ENCODE measurements at places on chromosomes 16 and 17.

- DNase-seq: no peak
These were observed 898 bp downstream of the SNAI3 start for GRCh38 chr16:88685156-88686061.

DNA sequence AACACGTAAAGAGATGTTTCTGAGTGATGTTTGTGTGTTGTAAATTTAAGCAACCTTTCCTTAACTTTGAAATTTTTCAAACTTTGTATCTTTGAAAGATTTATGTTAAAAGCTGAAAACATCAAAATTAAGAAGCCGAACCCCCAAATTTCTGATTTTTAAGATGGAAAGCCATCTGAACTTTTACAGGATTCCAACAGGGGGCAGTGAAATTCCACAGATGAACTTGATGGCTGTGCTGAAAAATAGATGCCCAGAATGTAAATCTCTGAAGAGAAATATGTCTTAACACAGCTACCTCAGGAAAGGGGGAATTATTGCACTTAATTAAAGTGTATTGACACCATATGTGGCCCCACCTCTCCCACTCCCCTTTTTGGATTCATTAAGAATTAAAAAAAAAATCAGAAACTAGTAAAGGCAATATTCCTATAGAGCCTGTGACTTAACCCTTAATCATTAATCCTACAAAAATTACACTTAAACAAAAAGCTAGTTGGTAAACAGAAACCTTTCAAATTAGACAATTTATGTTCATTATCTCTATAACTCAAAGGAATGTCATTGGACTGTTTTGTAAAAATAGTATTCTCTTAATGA is 597.9 kb downstream of the KCNJ2 start:
- DNase-seq: peak; percentile 30

- peak; percentile 58 for DNase-seq
These were observed 3.5 kb upstream of the RPL13 start for GRCh38 chr16:89556750-89557689.

- no peak for DNase-seq
These were observed 1.2 kb downstream of the RPS15A start for GRCh38 chr16:18788828-18789514.

GRCh38 chr17:14352136-14352535 is 51.3 kb downstream of the HS3ST3B1 start:
- no peak for DNase-seq

DNA sequence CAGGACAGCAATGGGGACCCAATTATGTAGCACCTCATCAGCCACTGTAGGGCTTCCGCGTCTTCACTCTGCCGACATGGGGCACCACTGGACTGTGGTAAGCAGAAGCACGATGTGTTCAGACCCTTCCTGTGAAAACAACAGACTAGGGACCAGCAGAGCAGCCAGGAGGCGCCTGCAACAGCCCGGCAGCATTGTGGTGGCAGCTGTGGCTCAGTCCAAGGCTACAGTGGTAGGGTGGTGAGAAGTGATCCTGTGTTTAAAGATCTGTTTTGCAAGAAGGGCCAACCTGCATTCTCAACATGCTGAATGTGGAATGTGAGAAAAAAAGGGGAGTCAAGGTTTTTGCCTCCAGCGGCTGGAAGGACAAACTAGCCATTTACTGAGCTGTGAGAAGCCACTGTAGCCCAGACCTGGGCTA is 80.8 kb downstream of the GAS7 start:
- no peak for DNase-seq

DNA sequence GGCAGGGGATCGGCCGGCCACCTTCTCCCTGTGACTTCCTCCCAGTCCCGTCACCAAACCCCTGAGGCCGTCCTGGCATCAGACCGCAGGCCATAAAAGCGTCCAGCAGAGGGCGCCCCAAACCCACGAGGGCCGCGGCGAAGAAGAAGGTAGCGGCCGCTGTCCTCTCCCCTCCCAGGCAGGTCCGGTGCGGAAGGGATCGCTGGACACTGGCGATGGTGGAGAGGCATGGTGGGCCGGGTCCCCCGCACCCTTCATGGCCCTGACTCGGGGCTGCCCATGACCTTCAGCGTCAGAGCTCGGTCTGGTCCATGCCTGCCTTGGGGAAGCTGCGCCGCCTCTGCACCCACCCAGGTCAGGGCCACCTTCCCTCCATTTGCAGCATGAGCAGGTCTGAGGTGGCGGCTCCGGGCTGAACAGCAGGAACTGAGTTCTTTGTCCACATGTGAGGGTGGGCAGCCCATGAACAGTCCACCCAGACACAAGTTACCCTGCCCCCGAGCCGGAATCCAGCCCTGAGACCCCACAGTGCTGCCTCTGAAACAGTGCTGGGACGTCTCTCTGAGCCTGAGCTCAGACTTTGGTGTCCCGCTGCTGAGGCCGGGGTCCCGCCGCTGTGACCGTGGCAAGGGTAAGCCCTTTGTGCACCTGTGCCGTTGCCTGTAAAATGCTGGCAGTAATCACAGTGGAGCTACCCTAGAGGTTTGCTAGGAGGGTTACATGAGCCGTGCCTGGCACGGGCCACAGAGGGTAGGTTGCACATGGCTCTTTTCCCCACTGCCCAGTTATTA is 40.8 kb upstream of the CMIP start:
- peak; percentile 81 for DNase-seq

DNA sequence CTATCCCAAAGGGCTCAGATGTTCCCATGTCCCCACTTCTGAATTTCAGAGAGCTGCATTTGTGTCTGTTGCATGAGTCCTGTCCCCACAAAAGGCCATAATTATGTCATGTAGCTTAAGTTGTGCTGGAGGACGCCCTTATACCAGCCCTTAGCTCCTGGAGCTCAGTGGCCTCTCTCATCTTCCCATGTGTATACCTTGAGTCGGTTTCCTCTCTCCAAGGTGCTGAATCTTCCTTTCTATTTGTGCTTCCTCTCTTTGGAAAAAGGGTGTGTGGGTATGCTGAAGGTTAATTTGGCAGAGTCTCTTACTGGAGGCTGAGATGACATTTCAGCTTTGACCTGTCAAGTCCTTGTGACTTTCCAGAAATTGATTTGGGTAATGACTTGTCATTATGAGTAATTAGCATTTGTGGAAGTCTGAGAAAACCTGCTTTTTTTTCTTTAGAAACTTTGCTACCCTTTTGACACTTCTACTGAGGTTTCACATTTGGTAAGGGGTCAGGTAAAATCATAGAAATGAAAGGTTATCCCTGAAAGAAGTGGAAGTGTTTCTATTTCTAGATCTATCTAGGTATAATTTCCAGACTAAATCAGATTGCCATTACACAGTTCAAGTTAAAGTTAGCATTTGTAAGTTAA is 185.4 kb downstream of the ABCC12 start:
- DNase-seq: peak; percentile 7

- no peak for DNase-seq
These were observed 38.1 kb downstream of the ANKRD11 start for GRCh38 chr16:89452241-89452640.

GRCh38 chr17:32141258-32141657 is 1.0 kb upstream of the RHOT1 start:
- DNase-seq: peak; percentile 77

GRCh38 chr16:11330526-11331237 is 14.6 kb upstream of the RMI2 start:
- DNase-seq: no peak

- DNase-seq: no peak
These were observed 25.6 kb downstream of the ATP6V0A1 start for GRCh38 chr17:42484304-42484703.

GRCh38 chr16:28091656-28092055 is 28.1 kb upstream of the GSG1L start:
- no peak for DNase-seq

DNA sequence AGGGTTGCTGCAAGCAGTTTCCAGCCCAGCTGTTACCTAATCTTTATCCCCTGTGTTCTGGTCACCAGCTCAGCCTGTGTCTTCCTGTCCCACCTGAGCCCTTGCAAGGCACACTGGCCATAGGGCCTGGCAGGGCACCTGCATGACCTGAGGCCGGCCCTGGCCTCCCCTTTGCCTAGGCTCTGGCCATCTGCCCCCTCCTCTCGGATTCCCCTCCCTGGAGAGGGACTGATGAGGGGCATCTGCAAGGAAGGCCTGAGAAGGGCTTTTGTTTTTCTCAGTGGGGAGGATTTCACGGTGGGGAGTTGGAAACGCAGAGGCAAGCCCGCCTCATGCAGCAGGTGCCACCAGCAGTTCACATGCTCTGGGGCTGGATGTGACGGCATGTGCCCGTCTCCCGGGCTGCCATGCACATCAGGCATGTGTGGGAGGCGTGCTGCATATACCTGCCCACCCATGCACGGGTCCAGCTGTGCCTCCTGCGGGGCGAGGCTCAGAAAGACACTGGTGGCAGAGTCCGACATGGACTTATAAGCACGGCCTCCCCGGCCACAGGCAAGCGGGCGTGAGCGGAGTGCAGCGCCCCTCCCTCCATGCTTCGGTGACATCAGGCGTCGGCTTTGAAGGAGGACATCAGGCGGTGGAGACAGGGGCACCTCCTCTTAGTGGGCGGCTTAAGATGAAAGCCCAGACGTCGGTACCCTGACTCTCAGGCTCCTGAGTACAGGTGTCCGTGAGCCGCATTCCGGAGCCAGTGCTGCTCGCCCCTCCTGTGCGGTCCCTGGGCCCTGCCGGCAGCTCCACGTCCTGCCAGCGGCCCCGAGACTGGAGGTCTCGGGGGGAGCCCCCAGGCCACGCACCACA is 16.5 kb downstream of the ASPSCR1 start:
- DNase-seq: no peak

DNA sequence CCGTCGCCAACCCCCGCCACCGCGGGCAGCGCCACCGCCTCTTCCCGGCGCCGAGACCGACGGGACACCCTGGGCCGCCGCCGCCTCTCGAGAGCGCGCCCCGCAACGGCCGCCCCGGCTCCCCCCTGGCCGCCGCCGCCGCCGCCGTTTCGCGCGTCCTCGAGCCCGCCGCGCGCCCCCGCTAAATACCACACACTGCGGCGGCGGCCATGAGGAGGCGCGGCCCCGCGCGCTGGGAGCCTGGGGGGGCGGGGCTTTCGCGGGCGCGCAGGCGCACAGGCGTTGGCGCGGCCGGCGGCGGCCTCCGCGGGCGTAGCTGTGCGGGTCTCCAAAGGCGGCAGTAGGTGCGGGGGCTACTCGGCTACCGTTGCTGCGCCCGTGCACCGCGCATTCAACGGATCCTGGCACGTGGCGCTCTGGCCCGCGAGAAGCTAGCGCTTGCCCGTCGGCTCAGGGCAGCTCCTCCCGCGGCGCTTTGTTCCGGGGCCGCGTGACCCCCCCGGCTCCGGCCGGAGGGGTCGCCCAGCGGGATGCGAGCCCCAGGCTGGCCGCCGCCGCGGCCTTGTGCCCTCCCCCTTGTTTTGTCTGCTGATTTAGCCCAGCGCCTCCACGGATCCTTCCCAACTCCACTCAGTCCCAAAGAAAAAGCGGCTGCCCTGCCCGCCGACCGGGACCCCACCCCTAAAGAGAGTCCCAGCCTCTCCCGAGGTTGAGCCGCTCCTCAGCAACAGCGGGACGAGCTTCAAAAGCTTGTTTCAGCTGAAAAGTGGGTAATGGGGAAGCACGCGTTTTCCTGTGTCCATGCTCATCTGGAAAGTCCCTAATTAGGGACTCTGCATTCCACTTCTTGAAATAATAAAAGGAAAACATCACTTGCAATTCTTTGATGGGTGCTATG is at the start of gene SIAH1:
Gene SIAH1 (minus strand): TSS at position 161 of the 898 bp plus-strand sequence. CDS start 22,985 bp downstream, outside the sequence.
- peak; percentile 79 for DNase-seq

DNA sequence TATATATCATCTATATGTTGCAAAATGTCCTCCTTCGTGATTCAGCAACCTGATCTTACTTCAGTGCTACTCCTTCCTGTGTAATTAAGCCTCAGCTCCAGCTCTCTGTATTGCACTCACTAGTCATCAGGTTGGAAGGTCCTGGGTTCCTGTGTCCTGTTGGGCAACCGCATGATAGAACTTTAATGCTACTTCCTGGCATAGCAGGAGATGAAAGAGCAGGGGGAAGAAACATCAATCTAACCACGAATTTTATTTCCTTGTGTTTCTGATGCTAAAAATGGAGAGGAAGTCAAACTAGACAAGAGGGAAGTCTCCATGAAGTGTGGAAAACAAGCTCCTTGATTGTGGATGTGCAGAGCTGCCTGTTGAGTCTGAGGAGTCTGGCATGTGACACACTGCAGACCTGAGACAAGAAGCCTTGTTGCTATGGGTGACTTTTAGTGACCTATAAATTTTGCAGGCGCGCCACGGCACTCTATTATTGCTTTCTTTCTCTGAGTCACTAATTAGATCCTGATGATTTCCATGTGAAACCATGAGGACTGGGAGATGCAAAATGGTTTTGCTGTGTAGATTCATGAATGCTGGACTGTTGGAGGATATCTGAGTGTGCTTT is 25.6 kb downstream of the IGSF6 start:
- DNase-seq: no peak

- no peak for DNase-seq
These were observed 176.8 kb upstream of the HSBP1 start for GRCh38 chr16:83630979-83631378.

- DNase-seq: no peak
These were observed 29.8 kb upstream of the IRF8 start for GRCh38 chr16:85869206-85869605.

DNA sequence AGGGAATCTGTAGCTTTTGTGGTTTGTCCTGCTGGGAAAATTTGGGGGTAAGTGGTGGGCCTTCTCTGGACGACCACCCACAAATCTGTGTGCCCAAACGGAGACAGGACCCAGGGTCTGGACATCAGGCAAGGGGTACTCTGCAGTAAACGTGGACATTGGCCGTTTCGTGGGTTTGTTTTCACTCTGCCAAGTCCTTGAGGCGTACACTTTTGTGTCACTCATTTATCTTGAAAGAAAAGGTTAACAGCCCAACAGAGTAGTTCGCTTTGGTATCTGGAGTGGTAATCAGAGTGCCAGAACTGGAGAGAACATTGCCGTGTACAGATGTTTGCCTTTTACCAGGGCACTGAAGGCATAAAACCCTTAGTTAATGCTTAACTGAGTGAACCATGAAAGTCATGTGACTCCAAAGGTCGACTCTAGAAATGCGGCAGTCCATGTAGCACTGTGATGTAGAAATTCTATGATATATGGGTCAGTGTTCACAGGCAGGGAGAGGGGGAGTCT is 15.4 kb downstream of the NAA60 start:
- DNase-seq: no peak

GRCh38 chr16:74448990-74449389 is 27.7 kb upstream of the CLEC18B start:
- no peak for DNase-seq

DNA sequence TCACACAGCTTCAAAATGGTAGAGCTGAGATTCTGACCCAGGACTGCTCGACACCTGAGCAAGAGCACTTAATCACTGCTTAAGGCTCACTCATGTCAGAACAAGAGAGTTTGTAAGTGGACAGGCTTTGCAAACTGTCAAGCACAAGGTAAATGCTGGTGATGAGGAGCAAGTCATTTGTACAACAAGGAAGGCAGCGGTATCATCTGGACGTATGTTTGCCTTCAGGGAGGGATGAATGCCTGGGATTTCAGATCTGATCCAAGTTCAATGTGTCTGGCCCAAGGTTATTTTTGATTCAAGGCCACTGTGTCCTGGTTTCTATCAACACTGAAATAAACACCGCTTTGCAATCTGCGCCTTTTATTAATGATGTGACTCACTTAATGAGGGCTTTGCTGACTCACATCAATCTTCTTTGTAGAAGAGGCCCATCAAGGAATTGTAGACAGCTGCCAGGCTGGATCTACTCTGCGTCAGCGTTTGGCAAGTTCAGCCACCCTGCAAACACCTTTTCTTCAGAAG is 174.4 kb upstream of the HS3ST3A1 start:
- no peak for DNase-seq
